ENCODE measurements at places on chromosomes 12 and 14.

GRCh38 chr12:56160894-56161689 lies 2.9 kb downstream of the MYL6 start:
- DNase-seq: no peak

DNA sequence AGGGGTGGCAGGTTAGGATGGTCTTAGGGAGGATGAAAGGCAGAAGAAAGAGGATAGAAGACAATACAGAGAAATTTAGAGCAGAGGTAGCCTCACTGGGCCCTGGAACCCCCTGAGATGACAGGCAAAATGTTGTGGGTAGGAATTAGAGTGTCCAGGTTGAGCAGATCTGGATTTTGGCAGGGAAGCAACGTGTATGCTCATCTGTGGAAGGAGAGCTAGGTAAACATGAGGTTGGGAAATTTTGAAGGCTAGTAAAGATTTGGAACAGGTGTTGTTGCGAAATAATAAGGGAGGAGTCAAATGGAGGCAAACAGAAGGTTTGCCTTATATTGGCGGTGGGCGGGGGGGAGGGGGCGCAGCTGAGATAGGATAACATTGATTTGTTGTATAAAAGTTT lies 5.3 kb downstream of the HSD17B6 start:
- DNase-seq: no peak

- DNase-seq: no peak
Measured at GRCh38 chr14:101761881-101762529, 496 bp downstream of the PPP2R5C start.

- DNase-seq: peak; percentile 6
Measured at GRCh38 chr12:68374307-68374982, 42.3 kb upstream of the MDM1 start.

DNA sequence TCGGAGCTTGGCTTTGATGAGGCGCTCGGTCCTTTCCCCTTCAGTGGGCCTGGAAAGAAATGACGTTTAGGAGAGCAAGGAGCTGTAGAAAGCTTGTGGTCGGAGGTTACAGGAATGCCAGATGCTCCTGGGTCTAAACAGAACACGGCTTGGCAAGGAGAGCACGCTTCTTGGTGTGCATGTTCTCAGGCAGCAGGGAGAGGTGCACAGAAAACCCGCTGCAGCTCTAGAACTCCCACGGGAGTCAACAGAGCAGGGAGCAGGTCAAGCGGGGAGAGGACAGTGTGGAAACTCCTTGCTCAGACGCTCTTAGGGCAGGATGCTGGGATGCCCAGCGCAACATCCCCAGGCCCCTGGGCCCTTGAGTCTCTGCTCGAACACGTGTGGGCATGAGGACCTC lies 51.0 kb downstream of the SSH1 start:
- DNase-seq: no peak

GRCh38 chr14:94390372-94391086 lies 2.1 kb upstream of the SERPINA1 start:
- DNase-seq: no peak

GRCh38 chr12:14200598-14200997 lies 164.9 kb upstream of the ATF7IP start:
- no peak for DNase-seq

GRCh38 chr14:24081739-24082211 lies 10.4 kb downstream of the CPNE6 start:
- DNase-seq: no peak

DNA sequence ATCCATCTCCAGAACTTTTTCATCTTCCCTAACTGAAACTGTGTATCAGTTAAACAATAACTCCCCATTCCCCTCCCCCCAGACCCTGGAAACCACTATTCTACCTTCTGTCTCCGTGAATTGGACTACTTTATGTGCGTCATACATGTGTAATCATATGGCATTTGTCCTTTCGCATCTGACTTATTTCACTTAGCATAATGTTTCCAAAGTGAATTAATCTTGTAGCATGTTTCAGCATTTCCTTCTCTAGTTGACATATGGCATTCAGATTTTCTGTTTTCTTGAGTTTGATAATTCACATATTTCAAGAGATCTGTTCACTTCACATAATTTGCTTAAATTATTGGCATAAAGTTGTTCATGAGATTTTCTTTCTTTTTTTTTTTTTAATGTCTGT lies 9.8 kb downstream of the CYP46A1 start:
- DNase-seq: no peak

DNA sequence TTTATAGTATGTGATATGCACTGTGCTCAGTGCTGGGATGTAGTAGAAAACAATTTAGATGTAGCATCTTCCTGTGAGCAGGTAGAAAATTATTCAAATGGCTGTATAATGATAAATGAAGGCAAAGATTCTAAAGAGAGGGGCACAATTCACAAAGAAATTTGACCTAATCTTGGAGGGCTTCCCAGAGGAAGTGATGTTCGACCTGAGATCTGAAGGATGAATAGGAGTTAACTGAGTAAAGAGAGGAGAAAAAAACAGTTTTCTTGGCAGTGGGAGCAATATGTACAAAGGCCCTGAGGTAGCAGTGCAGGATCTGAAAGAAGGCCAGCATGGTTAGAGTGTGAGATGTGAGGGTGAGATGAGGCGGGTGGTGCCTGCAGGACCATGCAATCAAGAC lies 15.2 kb downstream of the RPH3A start:
- no peak for DNase-seq

GRCh38 chr14:38973083-38973700 lies 129.8 kb downstream of the SEC23A start:
- DNase-seq: no peak

DNA sequence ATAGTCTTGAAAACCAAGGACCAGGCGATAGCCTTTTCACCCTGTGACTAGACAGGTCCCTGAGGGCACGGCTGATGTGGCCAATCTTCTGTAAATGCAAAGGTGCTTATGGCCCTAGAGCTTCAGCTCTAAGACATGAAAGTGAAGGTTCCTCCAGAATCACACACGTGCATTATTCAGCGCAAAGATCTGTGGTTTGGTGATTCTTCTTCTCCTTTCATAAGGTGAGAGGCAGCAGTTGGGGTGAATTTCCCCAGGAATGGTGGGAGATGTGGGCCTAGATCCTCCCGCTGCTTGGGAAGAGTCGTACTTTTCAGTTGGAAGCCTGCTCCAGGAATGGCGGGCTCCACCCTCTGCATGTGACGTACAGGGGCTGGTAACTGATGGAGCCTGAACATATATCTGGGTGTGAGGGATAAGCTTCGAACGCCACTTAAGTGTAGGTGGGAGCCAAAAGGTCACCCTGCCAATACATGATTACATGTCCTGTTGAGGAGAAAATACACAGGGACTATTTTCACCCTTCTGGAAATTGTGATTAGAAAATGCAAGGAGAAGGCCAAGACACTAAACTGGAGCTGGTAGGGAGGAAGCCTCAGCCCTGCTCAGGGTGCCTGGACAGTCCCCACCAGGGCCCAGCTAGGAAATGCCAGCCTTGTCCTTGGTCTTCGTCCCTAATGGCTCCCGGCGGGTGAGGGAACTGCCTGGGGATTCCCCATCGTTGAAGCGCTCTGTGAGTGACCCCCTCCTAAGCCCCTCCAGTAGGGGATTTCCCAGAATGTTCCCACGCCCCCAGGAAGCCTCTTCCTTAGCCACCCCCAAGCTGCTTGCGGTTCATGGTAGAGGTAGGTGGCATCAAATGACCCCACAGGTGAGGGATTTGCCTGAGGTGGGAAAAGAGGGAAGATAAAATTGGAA lies 17.6 kb downstream of the BATF start:
- DNase-seq: no peak

- no peak for DNase-seq
Measured at GRCh38 chr14:81889529-81889928, 355.9 kb upstream of the SEL1L start.

DNA sequence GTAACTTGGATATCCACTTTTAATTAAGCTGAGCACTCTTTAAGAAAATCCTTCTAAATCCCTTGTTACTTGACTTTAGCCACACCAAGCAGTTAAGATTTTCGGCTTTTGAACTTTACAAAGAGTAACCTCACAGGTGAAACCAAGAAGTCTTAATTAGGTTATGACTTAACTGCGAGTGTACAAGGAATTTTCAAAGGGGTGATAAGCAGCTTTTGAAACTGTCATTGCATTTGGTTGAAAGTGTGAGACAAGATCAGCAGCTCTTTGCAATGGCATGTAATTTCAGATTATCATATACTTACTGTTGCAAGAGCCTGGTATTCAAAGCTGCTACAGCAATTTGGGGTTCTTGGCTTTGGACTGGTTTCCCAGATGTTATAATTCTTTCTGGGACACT lies 137.5 kb downstream of the TMEM117 start:
- no peak for DNase-seq

GRCh38 chr14:96586056-96586455 lies 83.9 kb downstream of the PAPOLA start:
- DNase-seq: no peak

DNA sequence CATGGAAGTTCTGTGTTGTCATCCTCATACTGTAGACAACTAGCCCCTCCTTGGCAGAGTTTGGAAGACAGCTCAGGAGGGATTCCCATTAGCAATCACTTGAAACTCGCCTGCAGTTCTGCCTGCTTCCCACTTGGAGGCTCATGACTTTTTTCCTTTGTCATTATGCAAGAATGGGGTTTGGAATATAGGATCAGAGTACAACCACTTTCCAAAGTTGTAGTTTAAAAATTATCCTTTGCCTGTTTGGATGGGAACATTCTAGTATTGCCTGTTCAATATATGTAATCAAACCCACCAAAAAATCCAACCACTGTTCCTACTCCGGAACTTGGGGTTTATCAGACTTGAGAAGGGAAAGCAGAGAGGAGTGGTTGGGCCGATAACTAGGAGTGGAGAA lies 2.1 kb upstream of the GPD1 start:
- DNase-seq: no peak

GRCh38 chr14:71135496-71135895 lies 228.2 kb downstream of the PCNX1 start:
- no peak for DNase-seq

- no peak for DNase-seq
Measured at GRCh38 chr14:56027916-56028712, 90.1 kb upstream of the PELI2 start.

DNA sequence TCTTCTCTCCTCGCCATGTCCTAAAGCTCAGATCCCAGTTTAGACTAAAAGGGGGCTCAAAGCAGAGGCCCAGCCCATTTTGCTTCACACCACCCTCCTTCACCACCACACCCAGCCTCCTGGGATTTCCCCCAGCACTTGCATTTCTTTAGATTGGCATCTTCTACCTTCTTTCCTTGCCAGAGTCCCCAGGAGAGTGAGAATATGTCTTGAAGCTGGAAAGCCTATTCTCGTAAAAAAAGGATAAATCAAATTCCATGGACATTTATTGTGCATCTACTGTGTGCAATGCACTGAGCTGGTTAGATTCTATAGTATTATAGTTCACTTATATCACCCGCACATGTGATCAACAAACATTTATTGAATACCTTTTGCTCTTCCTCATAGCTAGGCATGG lies 10.2 kb downstream of the FBXW8 start:
- no peak for DNase-seq

DNA sequence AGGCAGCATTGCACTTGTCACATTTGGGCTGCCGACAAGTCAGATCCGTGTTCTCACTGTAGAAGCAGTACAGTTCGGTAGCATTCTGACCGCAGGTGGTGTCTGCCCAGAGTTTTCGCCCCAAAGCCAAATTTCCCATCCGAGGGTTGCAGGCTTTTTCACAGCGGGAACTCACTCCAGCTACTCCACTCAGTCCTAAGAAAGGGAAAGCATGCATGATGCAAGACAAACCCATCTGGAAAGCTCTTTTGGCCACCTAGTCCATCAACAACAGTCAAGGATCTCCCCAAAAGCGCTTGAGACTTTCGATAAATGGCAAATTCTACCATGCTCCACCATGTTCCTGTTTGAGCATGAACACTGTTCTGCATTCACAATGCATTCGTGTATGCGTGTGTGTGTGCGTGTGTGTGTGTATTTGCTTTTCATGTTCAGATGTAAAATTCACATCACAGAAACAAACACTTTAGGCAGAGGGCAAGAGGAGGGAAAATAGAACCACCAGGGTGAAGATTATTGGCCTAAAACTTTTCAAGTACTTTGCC lies 3.2 kb downstream of the NTN4 start:
- DNase-seq: no peak

DNA sequence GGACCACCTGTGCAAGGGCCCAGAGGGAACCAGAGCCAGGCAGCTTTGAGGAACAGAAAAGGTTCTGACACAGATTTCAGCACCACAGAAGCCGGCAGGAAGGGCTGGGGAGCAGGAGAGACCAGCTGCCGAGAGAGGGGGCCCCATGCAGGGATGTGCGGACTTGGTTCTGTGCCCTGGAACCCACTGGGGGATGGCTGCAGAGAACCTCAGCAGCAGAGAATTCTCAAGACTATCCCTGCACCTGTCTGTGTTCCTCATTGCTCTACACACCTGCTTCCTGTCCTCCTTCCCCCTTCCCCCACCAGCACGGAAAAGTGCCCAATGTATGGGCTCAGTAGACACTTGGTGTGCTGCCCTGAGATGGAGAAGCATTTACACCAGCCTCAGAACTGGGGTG lies 3.2 kb downstream of the SERPINA9 start:
- no peak for DNase-seq

GRCh38 chr14:61847861-61848260 lies 85.6 kb downstream of the SNAPC1 start:
- DNase-seq: no peak

GRCh38 chr14:30297876-30298795 lies 260.8 kb upstream of the G2E3 start:
- no peak for DNase-seq

DNA sequence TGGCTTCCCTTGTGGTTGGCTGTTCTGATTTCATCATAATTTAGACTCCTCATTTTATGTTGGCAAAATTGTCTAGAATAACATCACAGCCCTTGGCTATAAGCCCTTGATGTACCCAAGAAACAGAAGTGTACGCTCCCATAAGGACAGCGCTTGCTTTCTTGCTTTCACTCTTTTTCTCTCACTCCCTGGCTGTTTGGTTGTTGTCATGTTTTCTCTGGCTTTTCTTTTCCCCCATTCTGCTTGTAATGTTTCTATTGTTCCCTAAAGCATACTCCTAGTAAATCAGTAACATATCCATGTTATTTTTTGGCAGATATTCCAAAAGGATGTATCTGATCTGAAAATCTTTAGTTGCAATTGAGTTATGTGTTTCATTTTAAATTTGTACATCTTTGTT lies 530.5 kb downstream of the NOVA1 start:
- no peak for DNase-seq

GRCh38 chr12:60710246-60710645 lies 1114.4 kb downstream of the SLC16A7 start:
- no peak for DNase-seq

DNA sequence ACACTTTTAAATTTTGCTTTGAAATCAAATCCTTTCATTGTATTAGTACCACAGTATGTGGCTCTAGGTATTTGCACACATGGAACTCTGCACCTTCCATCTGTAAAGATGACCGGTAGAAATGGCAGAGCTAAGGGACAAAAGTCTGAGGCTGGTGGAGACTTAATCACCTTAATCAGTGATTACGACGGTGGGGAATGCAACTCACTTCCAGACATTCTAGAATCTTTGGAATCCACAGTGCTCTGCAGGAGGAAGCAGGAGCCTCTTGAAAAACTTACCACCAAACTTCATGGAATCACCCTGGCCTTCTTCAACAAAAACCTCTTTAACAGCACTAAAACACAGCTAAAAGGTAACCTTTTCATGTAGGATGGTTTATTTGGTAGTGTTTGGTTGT lies 3.9 kb upstream of the DACT1 start:
- DNase-seq: no peak
